Esophagus squamous epithelium (tissue), 5 donors: ENCODE measurements at places on chromosomes 1 and 21. TPM values are rescaled to one million over a fixed set of nuclear protein-coding genes. Genes with fewer than 3 reads are reported as not detected.

GRCh38 chr1:41862384-41863221, 56.1 kb downstream of the HIVEP3 start:
- no peak for DNase-seq

GRCh38 chr1:95321531-95321930, 87.5 kb downstream of the RWDD3 start:
- DNase-seq: no peak

GRCh38 chr1:94936861-94937620, 10.1 kb upstream of the CNN3 start:
- DNase-seq: no peak

DNA sequence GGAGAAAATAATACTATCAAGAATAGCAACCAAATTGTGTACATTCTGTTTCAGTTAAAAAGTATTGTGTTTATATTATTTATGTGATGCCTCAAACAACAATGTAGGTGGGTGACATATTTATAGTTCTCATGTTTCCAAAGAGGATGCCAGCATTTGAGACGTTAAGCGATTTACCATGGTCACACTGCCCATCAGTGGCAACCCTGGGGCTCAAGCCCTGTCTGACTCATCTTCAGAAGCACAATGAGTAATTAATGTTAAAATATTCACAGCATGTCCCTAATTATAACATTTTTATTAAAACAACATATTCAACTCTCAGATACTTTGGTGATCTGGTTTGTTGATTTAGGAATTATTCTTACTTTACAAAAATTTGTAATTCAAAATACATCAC, 409.4 kb downstream of the BRINP3 start:
- no peak for DNase-seq

DNA sequence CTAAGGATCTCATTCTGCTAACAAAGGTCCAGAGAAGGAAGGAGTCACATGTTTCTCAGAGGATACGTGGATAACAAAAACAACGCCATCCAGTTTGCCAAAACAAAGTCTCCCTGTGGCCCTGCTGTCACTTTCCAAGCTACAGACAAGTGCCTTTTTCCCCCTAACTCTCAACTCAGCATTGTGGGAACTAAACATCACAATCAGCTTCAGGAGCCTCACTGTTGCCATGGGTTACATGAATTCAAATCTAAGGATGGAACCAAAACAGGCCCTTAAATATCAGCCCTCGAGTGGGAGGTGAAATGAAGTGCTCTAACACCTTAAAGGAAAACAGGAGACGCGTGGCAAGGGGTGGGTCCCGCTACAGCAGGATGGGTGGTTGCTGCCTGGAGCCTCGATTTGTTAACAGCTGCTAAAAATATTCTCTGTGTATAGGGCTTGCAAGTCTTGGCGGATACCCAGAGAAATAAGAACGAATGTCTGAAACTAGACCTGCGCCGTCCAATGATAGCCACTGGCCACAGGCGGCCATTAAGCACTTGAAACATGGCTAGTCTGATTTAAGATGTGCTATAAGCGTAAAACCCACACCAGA, 66.4 kb upstream of the SOD1 start:
- DNase-seq: no peak

DNA sequence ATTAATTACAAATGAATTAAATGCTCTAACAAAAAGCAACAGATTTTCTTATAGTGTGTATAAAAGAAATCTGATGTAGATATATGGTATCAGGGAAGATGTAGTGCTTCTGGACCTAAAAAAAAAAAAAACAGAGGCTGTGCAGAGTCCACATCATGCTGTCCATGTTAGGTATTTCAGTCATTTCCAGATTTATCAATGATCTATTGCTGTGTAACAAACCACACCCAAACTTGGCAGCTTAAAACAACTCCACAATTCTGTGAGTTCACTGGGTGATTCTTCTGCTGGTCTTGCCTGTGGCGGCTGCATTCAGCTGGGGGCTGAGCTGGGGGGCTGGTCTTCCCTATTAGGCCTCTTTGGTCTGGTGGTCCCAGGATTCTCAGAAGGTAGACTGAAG, 52.3 kb upstream of the C1orf146 start:
- no peak for DNase-seq

- DNase-seq: no peak
Measured at GRCh38 chr1:1290238-1290731, 10.0 kb downstream of the SCNN1D start.

DNA sequence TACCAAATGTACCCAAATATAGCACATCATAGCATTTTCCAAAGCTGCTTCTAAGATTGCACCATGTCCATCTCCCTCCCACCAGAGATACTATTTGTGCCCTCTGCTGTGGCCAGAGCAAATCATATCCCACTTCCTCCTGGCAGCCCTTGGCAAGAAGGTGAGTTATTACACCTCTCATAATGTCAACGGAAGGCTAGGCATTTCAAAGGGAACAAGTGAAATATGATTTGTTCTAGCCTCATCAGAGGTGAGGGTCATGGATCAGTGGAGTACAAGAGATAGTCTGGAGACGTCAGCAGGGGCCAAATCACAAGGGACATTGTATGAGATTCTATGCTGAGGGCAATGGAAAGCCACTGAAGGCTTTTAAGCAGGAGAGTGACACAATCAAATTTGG, 90.2 kb upstream of the BCAR3 start:
- no peak for DNase-seq

GRCh38 chr1:216598448-216598847, 124.8 kb downstream of the ESRRG start:
- DNase-seq: no peak

DNA sequence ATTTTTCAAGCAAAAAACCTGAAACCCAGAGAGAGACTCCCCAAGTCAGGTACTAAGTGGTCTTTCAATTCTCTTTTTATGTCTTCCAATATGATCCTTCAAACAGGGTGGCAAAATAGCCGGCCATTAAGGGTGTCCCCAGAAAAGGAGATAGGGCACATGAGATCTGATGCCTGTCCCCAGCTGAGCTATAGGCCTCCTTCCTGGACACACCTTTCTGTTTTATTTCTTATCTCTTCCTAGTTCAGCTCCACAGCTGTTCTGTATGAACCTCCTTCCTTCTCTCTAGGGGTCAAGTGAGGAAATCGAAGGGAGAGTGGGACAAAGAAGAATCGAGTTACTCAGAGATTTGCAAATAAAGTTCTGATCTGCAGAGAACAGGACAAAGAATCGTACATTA, 112.4 kb upstream of the ATP1A1 start:
- no peak for DNase-seq

DNA sequence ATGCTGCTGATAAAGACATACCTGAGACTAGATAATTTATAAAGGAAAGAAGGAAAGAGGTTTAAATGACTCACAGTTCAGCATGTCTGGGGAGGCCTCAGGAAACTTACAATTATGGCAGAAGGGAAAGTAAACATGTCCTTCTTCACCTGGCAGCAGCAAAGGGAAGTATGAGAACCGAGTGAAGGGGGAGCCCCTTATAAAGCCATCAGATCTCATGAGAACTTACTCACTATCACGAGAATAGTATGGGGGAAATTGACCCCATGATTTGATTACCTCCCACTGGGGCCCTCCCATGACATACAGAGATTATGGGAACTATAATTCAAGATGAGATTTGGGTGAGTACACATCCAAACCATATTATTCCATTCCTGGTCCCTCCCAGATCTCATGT, 154.4 kb downstream of the FASLG start:
- DNase-seq: no peak

DNA sequence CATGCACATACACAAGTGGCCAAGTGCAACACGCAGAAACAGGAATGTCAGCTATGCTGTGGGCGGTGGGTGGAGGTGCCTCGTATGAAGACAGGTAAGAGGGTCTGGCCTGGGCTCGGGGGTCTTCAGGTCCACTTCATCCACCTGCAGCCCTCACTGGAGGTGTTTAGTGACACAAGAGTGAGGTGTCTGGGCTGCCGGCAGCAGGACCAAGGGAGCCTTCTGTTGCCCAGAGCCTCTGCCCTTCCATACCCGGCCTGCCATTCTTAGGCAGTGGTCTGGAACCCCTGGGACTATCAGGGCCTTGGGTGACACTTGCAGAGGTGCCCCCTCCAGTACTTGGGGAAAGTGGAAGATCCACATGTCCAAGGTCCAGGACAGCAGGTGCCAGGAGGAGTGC, 21.7 kb upstream of the ACTRT2 start:
- DNase-seq: no peak

DNA sequence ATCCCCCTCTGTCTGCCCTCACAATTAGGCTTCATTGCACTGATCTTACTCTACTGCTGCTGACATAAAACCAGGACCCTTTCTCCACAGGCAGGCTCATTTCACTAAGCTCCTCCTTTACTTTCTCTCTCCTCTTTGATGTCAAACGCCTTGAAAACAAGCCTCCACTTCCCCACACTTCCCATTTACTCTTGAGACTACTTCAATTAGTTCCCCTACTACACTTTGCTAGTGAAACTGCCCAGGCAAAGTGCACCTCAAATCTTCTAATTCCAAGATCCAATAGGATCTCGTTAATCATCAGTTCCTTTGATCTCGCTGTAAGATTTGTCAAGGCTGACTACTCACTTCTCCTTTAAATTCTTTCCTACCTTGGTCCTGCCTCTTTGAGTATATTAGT, 5.9 kb upstream of the CDC20 start:
- no peak for DNase-seq

DNA sequence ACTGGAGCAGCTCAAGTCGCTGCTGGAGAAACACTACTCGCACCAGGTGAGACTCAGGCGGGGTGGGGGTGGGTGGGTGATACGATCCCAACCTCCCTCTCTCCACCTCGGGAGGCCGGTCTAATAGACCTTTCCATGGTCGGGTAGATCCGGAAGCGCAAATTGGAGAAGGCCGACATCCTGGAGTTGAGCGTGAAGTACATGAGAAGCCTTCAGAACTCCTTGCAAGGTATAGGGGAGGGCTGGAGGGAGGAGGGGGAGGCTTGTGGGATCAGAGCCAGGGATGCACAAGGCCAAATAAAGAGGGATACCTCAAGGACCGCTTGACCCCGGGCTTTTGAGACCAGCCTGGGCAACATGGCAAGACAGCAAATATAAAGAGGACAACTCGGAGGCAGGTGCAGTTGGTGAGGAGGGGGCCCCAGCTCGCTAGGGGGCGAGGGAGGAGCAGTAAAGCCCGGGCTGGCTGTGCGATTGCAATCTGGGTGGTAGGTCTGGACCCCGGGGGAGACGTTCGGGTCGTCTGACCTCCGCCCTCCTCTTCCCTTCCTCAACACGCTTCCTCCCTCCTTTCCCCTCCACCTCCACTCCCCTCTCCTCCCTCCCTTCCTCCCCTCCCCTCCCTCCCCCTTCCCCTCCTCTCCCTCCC, 546 bp downstream of the HES3 start:
- DNase-seq: no peak

DNA sequence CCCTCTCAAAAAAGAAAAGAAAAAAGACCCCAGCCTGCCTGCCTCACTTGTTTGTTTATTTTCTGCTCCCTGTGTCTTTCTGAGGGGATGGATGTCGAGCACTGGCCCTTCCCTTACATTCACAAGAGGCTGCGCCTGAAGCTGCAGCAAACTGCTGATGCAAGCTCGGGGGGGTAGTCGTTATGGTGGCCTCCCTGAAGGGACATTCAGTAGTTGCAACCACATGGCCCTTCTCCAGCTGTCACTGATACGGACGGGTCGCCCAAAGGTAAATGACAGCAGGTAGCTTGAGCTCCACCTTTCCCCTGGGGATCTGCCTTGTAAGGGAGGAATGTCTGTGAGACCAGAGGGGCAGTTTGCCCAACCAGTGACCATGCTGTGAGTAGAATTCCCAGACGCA, 17.7 kb downstream of the PLEKHM2 start:
- DNase-seq: no peak

DNA sequence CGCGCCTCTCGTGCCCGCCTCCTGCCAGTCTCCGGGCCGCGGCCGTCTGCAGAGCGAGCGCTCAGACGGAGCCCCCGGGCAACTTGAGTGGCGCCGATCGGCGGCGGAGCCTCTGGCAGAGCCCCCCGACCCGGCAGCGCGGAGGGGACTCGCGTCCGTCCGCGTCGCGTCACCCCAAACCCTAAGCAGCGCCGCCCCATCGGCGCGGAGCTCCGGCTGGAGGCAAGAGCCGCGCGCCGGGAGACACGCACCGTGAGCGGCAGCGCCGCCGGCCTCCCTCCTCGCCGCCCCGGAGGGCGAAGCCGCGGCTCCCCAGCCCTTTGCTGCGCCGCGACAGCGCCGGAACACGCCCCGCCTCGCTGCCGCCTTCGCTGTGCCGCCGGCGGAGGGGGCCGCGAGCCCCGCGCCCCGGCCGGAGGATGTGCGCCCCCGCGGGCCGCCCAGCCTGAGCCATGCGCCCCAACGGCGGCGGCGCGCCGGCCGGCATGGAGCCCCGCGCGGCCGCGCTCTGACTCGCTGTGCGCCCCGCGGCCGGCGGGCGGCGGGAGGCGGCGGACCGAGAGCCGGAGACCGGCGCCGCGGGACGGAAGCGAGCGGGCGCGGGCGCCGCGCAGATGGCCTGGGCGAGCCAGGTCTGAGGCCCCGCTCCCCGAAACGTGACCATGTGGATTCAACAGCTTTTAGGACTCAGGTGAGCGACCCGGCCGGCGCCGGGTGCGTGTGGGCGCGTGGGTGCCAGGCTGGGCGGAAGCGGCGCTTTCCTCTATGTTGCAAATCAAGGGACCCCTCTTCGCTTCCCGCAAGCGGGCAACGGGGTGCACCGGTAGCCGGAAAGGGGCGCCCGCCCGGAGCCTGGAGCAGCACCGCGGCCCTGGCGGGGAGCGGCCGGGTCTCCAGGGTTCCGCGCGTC, 610 bp downstream of the AJAP1 start:
- DNase-seq: no peak

DNA sequence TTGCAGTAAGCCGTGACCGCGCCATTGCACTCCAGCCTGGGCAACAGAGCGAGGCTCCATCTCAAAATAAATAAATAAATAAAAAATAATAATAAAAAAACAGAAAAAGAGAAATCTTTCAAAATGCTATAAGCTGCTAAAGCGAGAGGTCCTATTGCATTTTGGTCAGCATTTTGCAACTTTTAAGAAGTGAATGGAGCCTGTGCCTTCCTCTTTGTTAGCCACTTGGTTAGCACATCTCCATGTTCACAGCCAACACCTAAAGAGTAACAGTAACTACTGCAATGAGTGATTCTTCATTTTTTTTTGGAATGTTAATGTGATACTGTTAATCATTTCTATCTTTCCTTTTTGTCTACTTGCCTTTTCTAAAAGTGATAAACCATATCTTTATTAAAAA, 80.6 kb downstream of the ERG start:
- DNase-seq: no peak

PRELP gene
- total RNA-seq: 71.0 TPM

ZNF593 gene
- total RNA-seq: 25.1 TPM

KLHDC9 gene
- total RNA-seq: 2.7 TPM

RHBG gene
- 0.68 TPM for total RNA-seq

WNT9A gene
- total RNA-seq: 5.9 TPM

ZBTB8B gene
- total RNA-seq: not detected

CLCNKA gene
- not detected for total RNA-seq
